CD4-positive, CD25-positive, alpha-beta regulatory T cell (primary cell): ENCODE measurements at places on chromosomes 3 and 15.

- no peak for DNase-seq
Observed at GRCh38 chr15:89809787-89810148, 4.9 kb downstream of the ANPEP start.

DNA sequence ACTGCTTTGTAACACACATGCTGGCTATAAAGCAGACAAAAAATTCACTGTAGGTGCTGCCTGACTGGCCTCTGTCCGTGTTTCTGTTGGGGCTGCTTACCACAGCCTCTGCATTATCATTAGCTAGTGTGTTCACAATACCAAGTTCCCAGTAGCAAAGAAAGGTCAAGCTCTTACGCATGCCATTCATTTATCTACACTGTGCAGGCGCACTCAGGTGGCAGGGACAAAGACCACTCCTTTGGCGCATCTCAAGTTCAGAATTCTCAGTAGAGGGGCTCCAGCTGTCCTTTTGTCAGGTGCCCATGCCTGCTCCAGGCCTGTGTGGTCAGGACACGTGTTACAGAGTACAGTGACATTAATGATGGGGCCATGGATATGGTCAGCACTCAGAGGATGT, 22.3 kb downstream of the MLH1 start:
- DNase-seq = no peak

DNA sequence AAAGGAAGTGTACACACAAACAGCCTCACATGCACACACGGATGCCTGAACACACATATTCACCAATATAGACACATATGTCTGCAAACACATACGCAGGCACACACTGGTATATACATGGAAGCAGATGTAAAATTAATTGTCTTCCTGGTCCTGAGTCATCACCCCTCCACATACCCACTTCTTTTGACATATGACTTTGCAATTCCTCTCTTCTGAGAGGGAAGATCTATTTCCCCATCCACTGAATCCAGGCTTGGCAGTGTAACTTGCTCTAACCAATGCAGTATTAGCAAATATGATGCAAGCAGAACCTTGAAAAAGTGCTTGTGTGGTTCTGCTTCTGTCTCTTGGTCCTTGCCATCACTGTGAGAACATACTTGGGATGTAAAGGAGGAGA, 76.8 kb upstream of the HRH1 start:
- DNase-seq = no peak

DNA sequence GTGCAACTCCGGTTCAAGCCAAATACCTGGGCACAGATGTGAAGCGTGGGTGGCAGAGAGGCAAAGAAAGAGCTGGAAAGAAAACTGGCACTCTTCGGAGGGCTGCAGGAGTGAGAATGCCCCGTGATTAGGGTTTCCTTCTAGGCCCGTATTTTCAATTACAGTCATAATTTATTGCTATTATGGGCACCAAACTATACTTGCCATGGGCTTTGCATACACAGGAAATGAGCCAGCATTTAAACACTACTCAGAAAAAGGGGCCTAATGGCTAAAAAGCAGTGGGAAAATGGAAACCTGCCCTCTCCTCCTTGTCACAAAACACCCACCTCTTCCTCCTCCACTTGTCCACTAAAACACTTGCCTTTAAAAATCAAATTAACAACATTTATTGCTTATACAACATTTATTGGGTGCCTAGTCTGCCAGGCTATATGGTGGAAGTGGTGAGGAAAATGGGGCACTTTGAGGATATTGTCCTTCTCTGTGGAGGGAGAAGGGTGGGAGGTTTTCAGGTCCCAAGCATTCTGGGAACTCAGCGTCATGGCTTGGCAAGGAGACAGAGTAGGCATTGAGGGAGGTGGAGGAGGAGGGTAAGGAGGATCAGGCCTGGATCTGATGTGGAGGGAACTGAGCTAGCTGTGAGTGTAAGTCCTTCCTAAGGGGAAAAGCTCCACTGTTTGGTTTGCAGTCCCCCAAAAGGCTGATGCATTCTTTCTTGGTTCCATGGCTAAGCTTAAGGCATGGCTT, 160.9 kb downstream of the SLCO3A1 start:
- DNase-seq = no peak

DNA sequence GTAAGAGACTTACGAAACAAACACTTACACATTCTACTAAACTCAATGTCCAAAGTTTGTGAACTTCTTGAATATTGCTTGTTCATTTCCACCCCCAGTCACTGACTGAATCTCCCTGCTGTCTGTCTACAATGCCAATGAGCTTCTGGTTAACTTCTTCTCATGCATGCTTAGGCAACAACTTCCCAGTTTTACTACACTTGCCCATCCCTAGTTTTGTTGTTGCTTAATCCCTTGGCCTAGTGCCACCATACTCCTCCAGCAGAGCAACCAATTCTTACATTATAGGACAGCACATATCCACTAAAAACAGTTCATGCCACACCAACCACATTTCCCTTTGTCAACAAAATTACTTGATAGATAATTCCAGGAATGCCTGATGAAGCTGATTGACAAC, 40.9 kb upstream of the CCR2 start:
- no peak for DNase-seq
